ENCODE measurements at places on chromosomes 3 and 15.

- DNase-seq = no peak
Observed at GRCh38 chr3:57062101-57062631, 1.7 kb downstream of the SPATA12 start.

- peak; percentile 60 for DNase-seq
Observed at GRCh38 chr15:101159096-101159935, 92.5 kb downstream of the CHSY1 start.

DNA sequence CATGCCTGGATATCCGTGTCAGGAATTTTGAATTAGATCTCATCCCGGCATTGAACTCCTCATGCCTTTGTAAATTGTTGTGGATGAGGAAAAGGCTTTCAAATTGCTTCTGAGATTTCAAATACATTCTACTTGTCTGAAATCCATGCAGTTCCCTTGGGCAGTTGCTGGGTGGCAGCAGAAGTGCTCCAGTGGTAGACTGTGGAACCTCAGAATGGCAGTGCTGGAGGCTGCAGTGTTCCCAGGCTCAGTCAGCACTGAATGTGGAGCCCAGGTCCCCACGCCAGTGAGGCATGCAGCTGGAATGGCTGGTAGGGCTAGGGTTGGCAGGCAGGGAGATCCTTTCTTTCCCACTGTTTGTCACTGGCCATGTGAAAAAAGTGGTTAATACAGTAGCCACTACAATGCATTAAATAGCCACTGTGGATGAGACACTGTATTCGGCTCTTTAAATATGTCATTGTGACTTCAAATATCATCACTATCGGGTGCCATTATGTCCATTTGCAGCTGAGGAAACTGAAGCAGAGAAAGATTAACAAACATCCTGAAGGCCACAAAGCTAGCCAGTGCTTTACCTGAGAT is 98.6 kb downstream of the TPRG1 start:
- no peak for DNase-seq

DNA sequence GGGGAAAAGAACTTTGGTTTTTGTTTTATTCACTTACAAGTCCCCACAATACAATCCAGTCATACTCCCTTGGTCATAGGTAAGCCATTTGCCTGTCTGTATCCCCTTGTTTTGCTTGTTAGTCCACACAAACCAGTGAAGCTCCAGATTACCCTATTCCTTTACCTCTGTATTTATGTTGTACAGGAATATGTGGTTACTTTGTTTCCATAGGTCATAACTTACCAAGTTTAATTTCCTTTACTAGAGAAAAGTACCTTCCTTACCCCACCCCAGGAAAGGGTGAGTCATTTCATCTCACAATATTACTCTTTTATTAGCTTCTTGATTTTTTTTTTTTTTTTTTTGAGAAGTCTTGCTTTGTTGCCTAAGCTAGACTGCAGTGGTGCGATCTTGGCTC is 113.4 kb upstream of the LRRFIP2 start:
- no peak for DNase-seq

DNA sequence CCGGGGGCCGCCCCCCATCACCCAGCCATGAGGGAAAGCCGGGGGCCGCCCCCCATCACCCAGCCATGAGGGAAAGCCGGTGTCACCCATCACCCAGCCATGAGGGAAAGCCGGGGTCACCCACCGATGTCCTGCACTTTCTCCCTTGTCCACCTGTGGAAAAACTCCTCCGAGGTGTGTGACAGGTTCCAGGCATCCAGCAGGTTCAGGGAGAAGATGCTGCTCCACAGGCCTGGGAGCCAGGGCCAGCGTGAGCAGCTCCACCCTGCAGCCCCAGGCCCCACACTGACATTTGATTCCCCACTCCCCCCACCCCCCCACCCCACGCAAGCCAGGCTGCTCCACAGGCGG is 15.5 kb upstream of the EHD4 start:
- no peak for DNase-seq

GRCh38 chr15:90013503-90013937 is 12.4 kb downstream of the ZNF710 start:
- DNase-seq = peak; percentile 56

DNA sequence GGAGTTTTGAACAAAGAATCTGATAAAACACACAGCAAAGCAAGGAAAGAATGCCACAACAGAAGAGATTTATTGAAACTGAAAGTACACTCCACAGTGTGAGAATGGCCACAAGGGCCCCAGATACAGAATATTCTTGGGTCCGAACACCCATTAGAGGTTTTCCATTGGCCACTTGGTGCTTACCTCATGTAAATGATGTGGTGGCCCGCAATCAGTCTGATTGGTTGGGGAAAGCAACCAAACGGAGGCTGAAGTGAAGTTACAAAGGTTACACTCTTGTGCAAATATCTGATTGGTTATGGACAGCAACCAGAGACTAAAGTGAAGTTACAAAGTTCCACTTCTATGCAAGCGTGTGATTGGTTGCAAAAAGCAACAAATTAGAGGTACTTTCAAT is 20.4 kb downstream of the NSUN3 start:
- no peak for DNase-seq

DNA sequence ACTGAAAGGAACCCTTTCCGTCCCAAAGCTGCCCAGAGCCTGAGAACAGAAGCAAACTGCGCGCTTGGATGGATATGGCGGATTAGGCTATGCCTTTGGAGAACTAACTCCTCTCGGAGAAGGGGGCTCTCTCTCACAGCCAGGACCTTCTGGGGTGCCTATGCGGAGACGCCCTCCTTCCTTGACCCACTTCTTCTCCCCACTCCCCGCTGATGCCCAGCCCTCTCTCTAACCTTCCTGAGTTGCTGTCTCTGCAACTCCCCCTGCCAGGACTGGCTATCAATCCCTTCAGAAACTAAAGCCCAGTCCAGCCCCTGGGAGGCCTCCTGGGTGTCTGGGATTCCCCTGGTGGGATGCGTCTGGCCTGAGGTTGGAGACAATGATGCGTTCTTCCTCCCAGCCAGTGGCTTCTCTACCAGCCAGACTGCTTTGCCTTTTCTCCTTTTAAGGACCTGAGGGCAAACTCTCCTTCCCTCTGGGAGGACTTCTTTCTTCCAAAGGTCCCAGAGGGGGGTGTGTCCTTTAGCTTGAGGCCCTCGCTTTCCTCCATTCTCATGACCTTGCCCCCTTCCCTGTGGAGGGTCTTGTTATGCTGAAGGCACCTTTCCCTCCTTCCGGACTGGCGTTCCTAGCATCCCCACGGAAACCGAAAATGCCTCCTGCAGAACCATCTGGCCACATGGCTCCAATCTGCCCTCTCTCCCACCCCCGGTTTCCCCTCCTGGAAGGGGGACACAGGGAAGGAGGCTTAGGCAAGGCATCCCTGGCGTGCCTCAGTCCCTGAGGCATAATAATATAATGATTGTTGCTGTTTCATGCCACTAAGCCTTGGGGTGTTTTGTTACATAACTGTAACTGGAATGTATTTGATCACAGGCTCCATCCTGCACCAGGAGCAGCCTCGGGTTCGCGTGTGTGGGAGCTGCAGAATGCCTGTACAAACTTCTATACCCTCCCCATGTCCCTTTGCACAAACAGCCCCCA is 63.4 kb upstream of the C15orf39 start:
- DNase-seq = no peak

DNA sequence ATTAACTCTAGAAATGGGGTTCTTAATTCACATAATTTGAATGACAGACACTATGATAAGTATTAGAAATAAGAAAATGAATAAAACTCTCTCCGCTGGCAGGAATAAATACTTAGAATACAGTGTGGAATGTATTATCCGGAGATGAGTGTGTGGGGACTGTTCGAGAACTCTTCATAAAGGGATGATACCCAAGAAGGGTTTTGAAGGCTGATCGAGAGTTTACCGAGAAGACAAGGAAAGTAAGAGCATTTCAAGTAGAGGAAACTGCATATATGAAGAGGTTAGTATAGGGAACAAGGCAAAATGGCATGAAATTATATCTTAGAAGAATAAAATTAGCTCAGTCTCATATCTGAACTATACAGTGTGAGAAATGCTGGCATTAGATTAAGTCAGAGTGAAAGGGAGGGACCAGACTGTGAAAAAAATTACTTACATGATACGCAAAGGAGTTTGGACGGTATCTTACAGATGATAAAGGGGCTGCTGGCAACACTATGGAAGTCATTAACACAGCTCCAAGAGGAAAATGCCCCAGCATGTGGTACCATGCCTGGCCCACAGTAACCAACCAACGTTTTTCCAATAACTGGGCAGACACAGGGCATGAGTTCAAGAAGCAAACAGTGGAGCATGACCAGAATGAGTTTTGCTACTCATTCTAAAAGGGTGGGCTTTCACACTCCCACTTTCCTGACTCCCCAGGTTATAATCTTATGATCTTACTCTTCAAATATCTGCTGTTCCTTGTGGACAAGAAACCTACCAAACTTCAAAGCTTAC is 6.5 kb downstream of the DCBLD2 start:
- no peak for DNase-seq

DNA sequence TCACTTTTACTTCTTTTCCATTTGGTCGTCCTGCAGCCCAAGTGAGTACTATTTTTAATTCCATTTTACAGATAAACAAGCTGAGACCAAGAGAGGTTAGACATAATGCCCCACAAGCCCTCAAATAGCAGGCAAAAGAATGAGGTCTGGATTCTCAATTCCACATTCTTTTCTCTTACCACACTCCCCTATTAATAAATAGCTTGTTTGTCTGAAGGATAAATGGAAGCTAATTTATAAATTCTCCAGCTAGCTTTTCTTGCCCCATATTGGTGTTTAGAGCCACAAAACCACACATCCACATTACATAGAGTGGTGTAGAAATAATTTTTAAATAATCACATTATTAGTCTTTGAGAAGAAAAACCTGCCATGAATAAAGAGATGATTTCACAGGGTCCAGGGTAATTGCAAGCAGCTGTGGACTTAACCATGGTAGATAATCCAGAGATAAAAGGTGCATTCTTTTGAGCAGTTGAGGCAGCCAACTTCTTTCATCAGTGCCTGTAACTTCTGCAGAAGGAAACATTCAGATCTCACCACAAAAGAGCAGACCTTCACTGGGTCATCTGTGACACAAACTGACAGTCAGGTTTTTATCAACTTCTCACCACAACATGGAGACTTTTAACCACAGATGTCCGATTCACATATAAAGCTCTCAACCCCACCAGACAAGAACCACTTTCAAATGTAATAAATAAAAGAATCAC is 313.4 kb upstream of the STT3B start:
- DNase-seq = peak; percentile 38

DNA sequence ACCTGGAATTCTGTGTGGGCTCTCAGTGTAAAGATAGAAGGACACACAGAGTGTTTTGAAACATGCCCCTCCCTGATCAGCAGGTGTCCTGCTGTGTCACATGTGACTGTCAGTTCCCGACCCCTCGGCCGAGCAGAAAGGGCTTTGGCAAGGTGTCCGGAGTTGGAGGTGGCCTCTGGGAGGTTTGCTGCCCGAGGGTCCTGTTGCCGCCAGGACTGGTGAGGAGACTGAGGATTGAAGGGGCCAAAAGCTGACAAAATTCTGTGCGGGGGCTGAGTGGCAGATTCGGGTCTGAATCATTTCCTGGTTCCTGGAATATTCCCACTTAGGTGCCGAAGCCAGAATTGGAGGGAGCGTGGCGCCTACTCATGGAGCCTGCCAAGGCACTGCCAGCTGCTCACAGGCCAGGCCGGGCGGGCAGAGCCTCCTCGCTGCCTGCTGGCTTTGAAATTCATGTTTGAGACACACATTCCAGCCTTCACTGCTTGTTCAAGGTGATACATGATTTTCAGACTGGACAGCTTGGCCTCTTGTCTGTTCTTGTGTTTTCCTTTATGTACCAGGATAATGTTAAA is 83.8 kb downstream of the APBA2 start:
- no peak for DNase-seq

DNA sequence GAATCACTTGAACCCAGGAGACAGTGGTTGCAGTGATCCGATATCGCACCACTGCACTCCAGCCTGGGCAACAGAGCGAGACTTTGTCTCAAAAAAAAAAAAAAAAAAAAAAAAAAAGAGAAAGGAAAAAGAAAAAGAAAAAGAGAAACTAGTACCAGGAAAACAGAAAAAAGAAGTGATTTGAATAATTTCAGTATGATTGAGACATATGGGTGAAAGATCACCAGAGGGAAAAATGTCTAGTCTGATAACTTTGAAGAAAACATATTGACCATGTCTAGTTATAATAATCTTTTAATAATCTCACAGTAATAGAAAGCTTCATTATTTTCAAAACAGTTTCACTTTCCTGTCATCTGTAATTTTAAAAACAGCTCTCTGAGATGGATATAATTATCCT is 16.4 kb downstream of the TGFBR2 start:
- DNase-seq = no peak

DNA sequence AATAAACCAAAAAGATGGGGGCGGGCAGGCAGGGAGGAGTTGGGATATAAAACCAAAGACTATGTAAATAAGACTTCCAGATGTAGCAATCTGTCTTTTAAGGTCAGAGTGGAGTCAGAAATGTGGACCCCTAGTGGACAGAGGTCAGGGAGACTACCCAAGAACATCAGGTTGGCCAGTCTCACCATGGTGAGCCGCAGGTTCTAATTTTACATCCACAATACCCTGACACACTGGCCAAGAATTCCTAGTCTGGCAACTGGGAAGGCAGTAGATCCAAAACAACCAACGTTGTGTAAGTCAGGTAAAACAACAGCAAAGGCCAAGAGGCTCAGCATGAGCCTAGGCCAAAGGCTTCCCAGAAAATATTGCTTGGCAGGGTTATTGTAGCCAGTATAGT is 203.4 kb downstream of the FOXP1 start:
- DNase-seq = no peak

- no peak for DNase-seq
Observed at GRCh38 chr3:47606165-47606564, 27.5 kb upstream of the CSPG5 start.

DNA sequence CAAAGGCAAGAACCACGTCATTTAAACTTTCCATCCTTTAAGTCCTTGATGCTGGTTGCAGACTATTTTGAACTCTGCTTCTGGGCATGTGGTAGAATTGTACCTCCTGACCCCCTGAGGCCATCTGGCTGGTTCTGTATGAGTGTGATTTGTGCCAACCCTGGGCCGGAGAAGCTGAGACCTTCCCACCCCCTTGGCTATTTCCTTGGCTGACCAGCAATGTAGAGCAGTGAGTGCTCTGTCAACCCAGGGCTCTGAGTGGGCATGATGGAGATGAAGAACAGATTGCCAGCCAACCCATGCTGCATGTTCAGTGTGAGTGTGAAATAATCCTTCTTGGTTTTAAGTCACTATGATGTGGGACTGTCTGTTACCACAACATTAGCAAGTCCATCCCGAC is 82.1 kb upstream of the RASGRP1 start:
- no peak for DNase-seq

GRCh38 chr15:86336051-86336788 is 256.5 kb downstream of the AGBL1 start:
- no peak for DNase-seq

All from GM13976 (cell line).